ENCODE measurements at places on chromosomes 5 and 9.
A peak's percentile ranks its signal among the peaks of the same experiment; 100 is the strongest.

DNA sequence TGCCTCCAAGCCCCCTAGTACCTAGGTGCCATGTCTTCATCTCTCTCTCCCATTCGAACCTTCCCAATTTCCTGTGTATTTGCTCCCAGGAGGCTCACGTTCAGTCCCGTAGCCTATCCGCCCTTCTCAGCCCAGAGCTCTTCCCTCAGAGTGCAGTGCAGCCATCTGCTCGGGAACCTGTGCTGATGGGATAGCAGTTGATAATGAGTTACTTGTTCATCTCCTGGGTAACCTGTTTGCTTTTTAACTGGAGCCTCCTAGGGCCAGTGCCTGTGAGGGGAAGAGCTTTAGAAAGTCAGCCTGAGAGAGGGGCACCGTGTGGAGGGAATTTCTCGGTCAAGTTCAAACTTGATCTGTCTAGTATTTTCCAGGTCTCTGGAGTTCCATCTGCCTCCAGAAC lies 229.8 kb upstream of the IL12B start:
- DNase-seq: no peak

- DNase-seq: no peak
Observed at GRCh38 chr9:38026840-38027527, 42.0 kb downstream of the SHB start.

DNA sequence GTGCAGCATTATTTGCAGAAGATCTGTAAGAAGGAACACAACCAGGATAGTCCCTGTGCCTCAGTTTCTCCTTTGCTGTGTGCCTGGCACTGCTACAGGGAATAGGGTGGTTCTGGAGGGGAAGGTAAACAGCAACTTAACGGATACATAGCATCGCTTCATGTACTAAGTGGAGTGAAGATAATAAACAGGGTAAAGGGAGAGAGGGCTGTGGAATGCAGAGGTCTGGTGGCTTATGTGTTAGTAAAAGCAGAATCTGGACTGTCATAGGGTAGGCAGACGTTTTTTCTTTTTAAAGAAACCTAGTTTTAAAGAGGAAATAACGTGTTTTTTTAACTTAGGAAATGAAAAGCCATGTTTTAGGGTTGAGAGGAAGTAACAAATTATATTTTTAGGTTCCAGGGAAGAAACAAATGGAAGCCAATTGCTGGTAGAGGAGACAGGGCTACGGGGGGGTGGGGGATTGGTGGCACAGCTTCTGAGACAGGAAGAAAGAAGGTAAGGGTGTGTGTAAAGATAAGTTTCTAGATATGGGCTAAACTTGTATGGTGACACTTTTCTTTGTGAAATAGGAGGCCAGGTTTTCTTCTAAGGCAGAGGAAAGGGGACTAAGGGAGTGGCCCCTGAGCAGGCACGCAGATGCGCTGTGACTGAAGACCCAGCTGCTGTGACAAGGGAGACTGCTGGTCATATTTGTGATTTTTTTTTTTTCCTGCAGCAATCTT lies 1.3 kb downstream of the GNG10 start:
- DNase-seq: peak; percentile 3

DNA sequence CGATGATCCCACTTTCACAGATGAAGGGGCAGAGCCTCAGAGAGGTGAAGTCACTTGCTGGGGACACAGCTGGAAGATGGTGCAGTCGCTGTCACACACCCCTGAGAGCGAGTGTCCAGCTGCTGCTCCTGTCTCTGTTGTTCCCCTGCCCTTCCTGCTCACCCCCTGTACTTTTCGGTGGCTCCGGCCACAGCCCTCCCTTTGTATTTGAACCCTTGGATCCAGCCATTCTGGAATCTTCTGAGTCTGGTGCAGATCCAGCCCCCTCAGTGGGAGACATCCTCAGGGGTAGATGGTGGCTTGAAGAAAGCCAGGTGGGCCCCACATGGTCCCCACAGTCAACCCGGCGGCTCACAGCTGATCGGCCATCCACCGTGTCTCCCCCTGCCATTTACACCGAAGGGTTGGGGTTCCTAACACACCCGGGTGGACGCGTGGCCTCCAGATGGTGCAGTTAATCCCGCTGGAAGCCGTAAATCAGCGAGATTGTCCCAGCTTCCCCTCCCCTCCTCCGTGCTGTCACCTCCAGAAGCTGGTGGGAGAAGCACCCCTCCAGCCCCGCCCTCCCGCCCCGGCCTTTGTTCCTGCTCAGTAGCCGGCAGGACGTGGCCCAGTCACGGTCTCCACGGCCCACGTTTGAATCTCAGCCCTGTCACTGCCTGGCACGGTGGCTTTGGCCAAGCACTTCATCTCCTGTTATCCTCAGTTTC lies 204.8 kb downstream of the C9orf50 start:
- DNase-seq: no peak

GRCh38 chr9:128128836-128129590 lies 1.5 kb upstream of the PTGES2 start:
- no peak for DNase-seq

DNA sequence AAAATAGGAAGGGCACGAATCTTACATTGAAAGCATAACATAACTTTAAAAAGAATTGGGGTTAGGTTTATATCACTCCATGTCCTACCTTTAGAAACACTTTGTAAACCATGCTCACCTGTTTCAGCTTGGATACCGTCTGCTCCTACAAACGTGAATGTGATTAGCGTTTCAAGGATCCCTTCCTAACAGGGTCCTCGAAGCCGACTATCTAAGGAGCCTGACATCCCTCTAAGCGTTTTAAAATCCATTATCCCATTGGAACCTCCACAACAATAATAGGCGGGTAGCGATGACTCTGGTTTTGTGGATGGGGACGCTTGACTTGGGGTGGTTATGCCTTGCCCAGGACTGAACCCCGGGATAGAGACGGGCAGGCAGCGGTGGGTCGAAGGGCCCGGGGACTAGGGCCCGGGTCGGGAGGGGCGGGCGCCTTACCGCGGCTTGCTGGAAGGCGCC lies 937 bp downstream of the SVEP1 start:
- no peak for DNase-seq

DNA sequence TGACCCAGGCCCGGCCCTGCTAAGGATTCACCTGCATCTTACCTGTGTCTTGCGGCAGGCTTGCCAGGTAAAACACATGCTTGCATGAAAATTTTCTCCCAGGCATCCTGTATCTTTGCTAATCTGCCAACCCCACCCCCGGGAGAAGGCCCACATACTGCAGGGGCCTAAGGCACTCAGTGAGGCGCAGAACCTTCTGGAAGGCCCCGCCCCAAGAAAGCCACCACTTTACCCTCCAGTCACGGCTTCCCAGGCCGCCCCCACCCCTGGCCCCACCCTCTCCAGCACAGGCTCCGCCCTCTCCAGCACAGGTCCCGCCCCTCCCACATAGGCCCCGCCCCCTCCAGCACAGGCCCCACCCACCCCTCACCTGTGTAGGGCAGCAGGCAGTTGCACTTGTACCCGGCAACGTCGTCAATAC lies 29.8 kb upstream of the SEC16A start:
- no peak for DNase-seq

DNA sequence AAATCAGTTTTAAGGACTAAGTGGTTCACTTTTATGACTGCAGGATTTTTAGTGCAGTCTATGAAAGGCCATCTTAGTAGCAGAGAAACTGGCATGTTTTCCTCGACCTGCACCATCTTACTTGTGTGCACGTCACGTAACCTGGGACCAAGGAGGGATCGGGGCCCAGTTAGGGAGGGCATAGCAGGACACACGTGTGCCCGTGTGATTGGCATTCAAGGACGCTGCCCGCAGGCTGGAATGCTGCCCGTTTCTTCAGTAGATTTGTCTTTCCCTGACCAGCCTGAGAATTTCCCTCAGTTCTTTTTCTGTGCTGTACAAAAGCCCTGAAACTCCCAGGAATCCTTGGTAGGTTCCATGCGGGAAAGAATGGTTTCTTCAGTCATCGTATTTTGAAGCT lies 196.3 kb downstream of the TRIO start:
- no peak for DNase-seq

DNA sequence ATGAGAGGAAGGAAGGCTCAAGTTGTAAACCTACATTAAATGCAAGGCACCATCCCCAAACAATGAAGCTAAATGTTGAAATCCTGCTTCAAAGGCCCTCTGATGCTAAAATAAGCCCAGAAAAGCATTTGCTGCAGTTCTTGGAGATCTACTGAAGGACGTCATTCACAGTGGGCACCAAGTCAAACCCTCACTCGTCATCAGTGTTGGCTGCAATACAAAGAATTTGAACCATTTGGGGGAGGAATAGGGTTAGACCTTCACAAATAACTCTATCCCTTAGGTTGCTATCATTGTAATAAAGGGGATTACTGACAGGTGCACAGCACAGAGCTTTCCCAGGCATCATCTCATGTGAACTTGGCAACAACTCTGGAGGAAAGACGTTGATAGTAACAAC lies 9.3 kb upstream of the MEGF9 start:
- DNase-seq: no peak

GRCh38 chr9:91515074-91515687 lies 91.5 kb upstream of the NFIL3 start:
- peak; percentile 66 for DNase-seq

GRCh38 chr9:77453825-77454647 lies 194.1 kb downstream of the GNA14 start:
- DNase-seq: no peak

GRCh38 chr9:106797299-106797698 lies 65.7 kb upstream of the ZNF462 start:
- DNase-seq: no peak

- DNase-seq: no peak
Observed at GRCh38 chr5:76074487-76075065, 8.6 kb upstream of the SV2C start.

GRCh38 chr5:131751506-131751905 lies 45.3 kb downstream of the FNIP1 start:
- DNase-seq: no peak

DNA sequence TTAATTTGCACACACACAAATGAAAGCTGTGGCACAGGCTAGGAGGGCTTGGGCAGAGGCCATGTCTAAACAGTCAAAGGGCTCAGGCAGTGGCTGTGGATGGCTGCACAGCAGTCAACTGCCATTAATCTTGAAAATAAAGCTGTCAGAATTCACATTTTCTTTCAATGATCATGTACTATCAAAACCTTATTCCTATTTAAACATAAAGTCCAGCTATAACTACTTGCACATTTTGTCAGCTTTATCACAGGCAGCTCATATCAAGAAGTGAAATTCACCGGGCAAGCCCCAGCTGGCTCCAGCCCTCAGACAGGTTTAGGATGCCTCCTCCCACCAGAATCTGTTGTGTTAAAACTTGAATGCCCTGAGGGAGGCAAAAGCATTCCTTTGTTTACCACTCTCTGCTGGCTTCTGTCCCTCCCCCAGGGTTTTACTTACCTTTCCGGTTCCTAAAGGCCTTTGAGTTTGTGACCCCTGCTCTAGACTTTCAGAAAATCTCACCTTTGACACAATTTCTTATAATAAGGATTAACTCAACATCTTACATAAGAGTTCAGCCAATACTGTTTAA lies 54.9 kb upstream of the GRAMD2B start:
- no peak for DNase-seq

DNA sequence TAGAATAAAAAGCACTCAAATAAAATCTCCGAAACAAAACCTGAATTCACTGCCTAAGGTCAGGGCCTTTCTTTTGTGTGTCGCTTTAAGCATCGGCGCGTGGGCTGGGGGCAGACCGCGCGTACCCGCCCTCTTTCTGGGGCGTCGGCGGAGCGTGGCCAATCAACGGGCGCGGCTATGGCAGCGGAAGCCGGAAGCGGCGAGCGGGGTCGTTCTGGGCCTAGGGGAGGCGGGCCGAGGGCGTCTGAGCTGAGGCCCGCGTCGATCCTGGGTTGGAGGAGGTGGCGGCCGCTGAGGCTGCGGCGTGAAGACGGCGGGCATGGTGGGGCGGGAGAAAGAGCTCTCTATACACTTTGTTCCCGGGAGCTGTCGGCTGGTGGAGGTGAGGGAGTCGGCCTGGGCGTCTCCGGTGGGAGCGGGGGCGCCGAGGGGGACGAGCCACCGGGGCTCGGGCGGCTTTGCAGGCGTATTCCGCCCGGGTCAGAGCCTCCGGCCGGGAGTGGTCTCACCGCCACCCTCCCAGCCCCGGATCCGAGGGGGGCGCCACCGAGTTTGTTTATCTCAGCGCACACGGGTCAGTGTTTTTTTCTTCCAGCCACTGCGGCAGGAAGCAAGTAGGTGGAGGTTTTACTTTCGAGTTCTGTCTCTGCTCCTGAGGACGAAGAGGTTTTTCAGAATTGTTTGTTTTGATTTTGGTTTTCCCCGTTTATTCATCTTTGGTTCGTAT lies at the start of gene MAT2B:
MAT2B (plus strand) TSS at position 252 of the 727 bp plus-strand sequence; CDS start at position 320, 68 bp downstream.
- peak; percentile 96 for DNase-seq

- DNase-seq: no peak
Observed at GRCh38 chr5:149544028-149544420, 7.2 kb downstream of the CSNK1A1 start.

- DNase-seq: no peak
Observed at GRCh38 chr9:110895147-110895905, 142.9 kb downstream of the LPAR1 start.

DNA sequence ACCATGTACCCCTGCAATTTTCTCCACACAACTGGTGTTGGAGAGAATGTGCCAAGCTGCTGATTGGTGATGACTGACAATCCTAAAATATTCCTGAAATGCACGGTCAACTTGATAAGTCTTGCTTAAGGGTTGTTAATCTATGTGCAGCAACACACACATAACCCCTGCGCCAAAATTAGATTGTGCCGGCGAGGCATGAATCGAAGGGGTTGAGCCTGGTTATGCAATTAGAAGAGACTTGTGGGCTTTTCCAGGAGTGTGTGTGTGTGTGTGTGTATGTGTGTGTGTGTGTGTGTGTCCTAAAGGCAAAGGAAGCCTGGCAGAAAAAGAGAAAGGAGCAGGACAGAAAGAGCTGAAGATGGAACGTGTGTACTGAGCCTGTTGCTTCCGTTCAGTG lies 22.3 kb downstream of the IRX2 start:
- DNase-seq: no peak

DNA sequence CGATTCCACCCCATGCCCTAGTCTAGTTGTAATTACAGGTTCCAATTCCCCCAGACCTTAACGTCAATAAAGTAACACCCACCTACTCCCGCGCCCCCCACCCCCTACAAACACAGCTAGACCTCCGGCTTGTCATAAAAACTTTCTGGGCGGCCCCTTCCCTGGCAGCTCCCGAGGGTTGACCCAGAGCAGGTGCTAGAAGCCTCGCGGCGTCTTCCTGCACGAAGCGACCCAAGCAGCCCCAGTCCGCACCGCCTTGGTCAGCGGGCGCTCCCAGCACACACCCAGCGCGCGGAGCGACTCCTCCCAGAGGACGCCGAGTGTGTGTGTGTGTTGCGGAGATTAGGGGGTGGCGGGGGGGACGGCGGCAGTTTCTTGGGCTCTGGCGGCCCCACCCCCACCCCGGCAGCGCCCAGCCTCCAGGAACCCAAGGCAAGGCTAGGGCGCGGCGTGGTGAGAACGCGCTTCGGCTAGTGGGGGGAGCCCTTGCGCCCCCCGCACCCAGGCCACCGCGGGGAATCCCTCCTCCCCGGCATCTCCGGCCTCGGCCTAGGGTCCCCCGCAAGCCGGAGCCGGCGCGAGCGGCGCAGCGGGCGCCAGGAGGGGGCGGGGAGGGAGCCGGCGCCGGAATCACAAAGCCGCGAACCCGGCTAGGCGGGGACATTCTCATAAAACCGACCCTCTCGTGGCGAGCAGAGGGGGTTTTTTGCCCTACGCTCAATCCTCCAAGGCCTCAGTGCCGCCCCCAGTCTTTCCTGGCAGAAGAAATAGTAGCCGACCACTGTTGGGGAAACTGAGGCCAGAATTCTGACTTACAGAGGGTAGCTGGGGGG lies 2.2 kb downstream of the PCDH1 start:
- no peak for DNase-seq

- no peak for DNase-seq
Observed at GRCh38 chr9:113973963-113974413, 97.9 kb downstream of the ZNF618 start.

Data from HT1080 (cell line).